ENCODE measurements at places on chromosomes 2 and 18.

GRCh38 chr2:10678225-10678624, 11.6 kb downstream of the NOL10 start:
- DNase-seq = no peak

- DNase-seq = no peak
Measured at GRCh38 chr2:180240774-180241173, 233.7 kb upstream of the CWC22 start.

GRCh38 chr2:25654801-25655200, 18.6 kb downstream of the DTNB start:
- DNase-seq = no peak

GRCh38 chr2:123077101-123077500, 948.0 kb upstream of the CNTNAP5 start:
- DNase-seq = no peak

GRCh38 chr2:14255135-14255820, 377.2 kb upstream of the LRATD1 start:
- DNase-seq = no peak

DNA sequence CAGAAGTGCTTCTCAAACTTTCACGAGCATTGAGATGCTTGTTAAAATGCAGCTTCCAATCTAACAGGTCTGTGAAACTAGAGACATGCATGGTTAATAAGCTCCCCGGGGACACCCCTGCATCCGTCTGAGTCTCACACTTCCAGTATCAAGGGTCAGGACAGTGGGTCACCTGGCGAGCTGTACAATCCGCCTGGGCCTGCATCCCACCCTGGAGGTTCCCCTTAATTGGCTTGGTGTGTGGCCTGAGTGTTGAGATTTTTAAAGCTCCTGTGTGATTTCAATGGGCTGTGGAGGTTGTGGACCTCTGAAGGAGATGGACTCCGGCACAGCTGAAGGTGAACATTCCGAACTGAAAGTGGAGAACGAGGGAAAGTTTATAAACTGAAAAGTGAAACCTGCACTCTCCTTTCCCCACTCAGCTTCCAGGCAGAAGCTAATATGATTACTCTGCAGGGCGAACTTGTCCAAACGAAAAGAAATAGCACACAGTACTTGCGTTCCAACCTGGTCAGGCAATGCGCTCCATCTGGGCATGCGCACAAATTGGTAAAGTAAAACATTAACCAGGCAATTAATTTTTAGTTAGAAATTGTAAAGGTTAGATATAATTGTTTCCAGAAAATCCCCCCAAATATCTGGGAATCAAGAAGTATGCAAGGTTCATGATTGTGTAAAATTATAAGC, 191.7 kb upstream of the ALKAL2 start:
- no peak for DNase-seq

DNA sequence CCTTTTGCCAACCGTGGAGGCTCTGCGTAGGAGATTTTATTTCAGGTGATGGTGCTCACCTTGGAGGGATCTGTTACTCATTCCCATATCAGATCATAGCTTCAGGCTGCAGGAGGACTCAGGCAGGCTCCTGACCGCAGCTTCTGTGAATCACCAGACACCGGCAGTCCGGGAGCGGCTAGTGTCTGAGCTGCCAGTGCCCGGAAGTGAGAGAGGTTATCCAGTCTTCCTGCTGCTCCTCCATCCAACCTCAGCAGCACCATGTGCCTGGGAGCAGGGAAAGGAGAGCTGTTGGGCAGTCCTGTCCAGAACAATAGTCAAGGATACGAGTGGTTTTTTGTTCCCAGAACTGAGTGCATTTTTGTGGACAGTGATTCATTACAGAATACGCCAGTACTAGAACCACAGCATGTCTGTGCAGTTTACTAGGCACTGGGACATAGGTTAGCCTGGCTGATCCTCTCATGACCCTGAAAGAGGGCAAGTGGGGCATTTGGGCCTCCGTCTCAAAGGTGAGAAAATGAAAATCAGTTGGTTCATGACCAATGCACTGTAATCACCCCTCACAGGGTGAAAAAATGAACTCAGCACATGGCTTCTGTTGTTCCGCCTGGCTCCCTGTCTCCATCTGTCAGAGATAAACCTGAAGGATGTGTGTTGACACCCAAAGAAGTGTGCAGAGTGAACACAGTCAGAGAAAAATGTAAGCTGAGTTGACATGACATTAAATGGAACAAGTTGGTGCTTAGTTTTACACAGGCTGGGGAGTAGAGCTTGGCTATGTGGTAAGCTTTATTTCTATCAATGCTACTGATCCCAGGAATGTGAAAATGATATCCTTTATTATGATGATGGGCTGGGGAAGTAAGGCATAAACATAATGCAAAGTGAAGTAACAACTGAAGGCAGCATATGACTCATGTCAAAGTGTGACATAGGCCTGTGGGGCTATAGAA, 12.2 kb downstream of the FHOD3 start:
- no peak for DNase-seq

DNA sequence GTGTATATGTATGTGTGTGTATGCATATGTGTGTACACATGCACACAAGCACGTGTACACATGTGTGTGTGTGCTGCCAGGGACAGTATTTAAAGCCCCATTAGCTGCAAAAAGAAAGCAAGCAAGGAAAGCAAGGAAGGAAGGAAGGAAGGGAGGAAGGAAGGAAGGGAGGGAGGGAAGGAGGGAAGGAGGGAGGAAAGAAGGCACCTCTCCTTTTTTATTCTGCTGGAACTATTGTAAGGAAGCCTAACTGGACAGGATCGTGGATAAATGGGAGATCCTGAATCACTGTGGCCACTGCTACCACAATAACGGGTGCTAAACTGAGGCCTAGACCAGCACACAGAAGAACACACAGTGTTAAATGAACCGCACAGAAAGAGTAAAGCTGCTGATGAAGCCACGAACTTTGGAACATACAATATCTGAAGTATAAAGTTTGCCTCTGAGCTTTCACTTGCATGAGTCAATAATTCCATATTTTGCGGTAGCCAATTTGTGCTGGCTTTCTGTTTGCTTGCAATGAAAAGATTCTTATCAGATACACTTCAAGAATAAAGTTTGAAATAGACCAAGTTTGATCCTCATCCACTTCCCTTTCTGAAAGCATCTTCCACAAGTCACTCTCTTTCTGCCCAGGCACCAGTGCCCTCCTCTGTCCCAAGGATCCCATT, 15.5 kb downstream of the CACNB4 start:
- DNase-seq = no peak

DNA sequence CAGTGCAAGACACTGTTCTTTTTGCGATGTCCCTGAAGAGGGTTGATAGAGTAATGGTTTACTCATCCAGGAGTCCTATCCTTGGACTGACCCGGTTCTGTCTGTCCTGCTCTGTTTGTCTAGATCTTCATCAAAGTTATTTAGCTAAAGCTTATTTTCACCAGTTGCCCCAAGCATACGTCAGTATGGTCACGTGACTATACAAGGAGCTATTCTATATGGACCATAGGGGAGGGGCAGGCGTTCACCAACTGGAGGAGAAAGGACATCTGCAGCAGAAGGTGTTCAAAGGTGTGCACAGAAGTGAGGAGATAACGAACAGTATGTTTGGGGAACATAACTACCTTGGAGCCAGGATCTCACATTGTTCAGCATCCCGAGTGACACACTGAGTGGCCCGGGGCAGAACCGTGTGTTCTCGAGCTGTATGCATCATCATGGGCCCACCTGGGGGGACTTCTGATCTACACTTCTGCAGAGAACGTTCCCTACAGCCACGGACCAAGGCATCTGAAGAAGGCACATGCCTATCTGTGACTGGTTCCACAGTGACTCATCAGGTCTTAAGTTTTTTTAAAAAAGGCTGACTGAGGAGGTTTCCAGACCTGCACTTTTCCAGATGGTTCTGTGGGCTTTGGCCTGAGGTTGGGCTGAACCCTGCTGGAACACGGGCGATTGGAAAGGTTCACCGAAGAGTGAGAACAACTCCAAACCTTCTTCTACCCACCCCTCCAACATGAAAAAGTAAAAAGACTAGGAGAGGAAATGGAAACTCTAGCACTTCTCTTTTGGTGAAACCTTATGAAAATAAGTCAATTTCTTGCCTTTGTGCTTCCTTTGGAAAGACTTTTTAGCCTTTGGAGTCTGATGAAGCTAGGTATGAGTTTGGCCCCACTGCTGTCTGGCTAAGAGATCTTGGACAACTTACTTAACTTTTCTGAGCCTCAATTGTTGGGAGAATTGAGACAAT, 68.6 kb upstream of the YWHAQ start:
- DNase-seq = no peak

DNA sequence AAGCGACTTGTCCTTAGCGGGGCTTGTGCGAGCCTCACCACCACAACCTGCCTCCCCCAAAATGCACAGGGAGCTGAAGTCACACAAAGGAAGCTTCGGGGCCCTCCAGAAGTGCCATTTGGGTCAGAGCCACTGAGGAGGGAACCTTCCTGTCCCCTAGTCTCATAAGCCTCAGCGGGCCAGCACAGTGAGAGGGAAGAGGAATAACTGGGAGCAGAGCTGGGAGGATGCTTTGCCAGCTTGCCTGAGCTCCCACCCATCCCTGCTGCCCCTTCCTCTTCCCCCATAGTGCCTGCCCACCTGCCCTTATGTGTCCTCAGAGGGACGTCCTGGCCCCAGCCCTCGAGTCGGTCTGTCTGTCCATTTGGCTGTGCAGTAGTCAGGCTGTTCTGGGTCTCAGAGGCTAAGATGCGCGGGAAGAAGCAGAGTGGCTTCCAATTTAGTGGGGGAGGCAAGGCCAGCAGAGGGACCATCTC, 51.8 kb upstream of the GPR17 start:
- no peak for DNase-seq

DNA sequence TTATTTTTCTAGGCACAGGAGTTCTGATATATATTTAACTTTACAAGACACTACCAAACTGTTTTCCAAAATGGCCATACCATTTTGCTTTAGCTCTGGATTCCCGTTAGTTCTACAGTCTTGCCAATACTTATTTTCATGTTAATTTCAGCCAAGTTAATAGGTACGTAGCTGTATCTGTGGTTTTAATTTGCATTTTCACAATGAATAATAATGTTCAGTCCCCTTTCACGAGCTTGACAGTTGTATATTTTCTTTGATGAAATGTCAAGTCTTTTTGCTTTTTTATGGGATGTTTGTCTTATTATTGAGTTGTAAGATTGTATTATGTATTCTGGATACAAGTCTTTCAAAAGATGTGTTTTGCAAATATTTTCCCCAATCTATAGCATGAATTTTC, 50.6 kb upstream of the GALNT5 start:
- no peak for DNase-seq

- DNase-seq = no peak
Measured at GRCh38 chr2:78654941-78655340, 370.6 kb upstream of the REG3G start.

DNA sequence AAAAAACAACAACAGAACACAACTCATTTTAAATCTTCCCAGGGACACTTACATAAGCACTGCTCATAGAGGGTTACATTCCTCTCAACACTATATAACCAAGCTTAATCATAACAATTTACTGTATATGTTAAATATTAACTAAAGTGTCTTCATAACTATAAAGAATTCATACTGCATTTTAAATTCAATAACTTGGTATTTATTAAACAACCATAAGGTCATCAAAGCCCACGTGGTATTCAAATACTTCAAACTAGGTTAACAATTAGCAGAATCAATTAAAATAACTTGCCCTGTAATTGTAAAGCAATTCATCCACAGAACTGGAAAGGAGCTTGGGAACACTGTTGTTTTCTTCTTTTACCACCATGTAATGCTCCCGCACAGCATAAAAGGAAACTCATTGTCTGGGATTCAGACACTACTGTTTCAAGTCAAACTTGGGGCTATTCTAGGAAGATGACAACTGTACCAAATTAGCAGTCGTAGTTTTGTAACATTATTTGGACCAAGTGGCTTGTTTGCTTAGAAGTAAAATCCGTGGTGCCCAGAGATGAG, 10.4 kb downstream of the GAREM1 start:
- no peak for DNase-seq

DNA sequence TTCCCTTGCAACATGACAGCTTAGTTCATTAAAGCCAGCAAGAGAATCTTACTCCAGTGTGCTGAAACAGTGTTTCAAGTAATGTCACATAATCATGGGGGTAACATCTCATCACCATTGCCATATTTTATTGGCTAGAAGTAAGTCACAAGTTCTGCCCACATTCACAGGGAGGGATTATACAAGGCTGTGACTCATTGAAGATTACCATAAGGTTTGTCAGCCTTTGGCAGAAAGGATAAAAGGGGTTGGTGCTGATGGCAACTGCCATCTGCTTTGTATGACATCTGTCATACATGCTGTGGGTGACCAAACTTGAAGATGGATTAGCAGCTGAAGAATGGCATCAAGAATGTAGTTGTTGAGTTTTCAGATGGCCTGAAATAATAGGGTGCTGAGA, 61.2 kb downstream of the KCNE4 start:
- no peak for DNase-seq

DNA sequence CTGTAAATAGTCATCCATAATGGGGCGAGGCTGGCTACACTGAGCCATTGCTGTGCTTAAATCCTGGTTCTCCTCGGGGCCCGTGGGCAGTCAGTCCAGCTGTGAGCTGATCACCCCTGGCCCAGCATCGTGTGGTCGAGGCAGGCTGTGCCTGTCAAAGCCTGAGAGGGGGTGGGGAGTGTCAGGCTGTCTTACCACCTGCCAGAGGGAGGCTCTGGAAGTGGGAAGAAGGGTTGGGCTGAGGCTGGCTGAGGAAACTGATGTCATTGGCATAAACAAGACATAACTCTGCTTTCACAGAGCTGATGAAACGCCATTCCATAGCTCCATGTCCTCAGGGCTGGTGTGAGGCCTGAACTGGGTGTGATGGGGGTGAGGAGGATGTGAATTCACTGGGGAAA, 49.7 kb downstream of the KLHL29 start:
- no peak for DNase-seq

- DNase-seq = no peak
Measured at GRCh38 chr2:219334076-219334475, 1.5 kb upstream of the RESP18 start.

GRCh38 chr2:12941203-12941602, 224.5 kb downstream of the TRIB2 start:
- DNase-seq = no peak

- DNase-seq = no peak
Measured at GRCh38 chr18:63339920-63340484, 20.4 kb upstream of the BCL2 start.

- no peak for DNase-seq
Measured at GRCh38 chr2:189217541-189217940, 38.0 kb upstream of the COL5A2 start.

DNA sequence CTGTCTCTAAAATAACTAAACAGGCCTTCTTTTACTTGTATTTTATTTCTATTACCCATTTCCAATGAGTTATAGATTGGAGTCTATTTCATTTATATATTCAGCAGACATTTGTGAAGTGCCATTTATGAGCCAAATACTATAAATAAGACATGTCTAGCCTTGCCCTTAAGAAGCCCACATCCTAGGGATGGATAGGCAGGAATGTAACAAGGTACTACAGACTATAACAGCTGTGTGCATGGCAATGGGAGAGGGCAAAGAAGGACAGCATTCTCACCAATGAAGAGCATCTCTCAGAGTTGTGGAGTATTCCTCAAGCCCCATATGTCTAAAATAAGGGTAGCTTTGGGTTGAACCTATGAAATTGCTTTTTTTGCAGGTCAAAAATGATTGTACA, 161.9 kb upstream of the RASGRP3 start:
- no peak for DNase-seq

- DNase-seq = no peak
Measured at GRCh38 chr2:164784376-164784775, 57.2 kb downstream of the COBLL1 start.

- no peak for DNase-seq
Measured at GRCh38 chr2:16050908-16051489, 110.6 kb downstream of the MYCN start.

- no peak for DNase-seq
Measured at GRCh38 chr2:178873912-178874311, 66.7 kb upstream of the TTN start.

GRCh38 chr2:201419986-201420385, 31.3 kb downstream of the TRAK2 start:
- no peak for DNase-seq

Data from activated CD8-positive, alpha-beta memory T cell treated with anti-CD3 and anti-CD28 coated beads for 48 hours (primary cell).